ENCODE measurements at places on chromosomes 11 and 22. TPM values are rescaled to one million over a fixed set of nuclear protein-coding genes. Genes with fewer than 3 reads are reported as not detected.

DNA sequence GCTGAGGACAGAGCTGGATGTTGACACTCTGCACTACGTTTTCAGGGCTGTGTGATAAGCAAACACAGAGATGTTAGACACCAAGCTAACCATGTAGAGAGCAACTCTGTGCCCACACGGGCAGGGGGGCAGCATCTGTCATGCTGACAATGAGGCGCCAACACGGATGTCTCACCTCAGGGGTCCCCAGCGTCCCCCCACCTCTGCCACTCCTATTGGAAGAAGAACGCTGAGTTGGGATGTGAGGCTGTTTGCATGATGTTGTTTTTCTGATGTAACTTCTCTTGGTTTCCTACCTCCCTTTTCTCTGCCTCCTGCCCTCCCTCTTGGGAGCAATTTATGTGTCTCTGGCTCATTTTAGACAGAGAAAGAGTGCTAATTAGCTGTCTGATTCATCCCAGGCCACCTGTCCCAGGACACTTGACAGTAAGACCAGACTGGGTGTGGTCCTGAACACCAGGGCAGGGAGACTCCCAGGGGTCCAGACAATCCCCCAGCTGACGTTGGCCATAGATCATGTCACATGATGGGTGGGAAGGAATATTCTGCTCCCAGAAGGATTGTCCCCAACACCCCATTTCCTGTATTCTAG, 89.2 kb upstream of the NCAM1 start:
- H3K36me3 ChIP-seq = no peaks in the 10 kb centered on the region
- no peak overlapping the region for H3K27ac ChIP-seq
- no peaks in the 10 kb centered on the region for H3K4me1 ChIP-seq
- H3K4me3 ChIP-seq = no peak overlapping the region
- DNase-seq = no peak

DNA sequence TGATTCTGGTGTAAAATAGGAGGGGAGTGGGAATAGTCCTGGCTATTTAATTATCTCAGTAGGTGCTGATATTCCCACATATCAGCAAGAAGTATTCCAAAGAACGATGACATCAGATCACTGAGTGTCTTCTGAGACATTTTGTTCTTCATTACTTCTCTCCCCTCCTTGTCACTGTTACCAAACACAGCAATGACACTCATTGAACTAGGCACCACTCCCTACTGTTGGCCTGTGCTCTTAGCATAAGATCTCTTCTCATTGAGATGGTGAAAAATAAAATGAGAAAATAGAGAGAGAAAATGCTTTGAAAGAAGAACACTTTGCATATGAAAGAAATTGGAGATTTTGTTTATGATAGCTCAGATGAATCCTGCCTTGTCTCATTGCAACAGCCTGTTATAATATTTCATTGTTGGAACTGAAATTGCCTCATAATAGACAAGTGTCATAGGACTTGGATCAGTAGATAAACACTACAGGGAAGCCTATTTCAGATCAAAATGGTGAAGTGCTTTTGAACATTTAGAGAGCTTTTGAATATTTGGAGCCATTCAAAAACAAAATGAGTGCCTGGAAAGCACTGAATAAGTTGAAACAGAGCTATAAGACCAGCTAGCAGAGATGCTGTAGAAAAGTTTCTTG, 11.3 kb upstream of the ETS1 start:
- no peak overlapping the region for H3K27ac ChIP-seq
- H3K4me3 ChIP-seq = no peak overlapping the region
- no peaks in the 10 kb centered on the region for H3K27me3 ChIP-seq
- H3K4me1 ChIP-seq = peaks cover 39% of the 10 kb centered on the region

- no peak overlapping the region for H3K4me3 ChIP-seq
- DNase-seq = no peak
- H3K36me3 ChIP-seq = peaks cover 6% of the 10 kb centered on the region
- no peak overlapping the region for H3K27ac ChIP-seq
- H3K27me3 ChIP-seq = peaks cover 17% of the 10 kb centered on the region
- H3K4me1 ChIP-seq = peaks cover 8% of the 10 kb centered on the region
Measured at GRCh38 chr11:36427876-36428275, 82.2 kb downstream of the TRAF6 start.

DNA sequence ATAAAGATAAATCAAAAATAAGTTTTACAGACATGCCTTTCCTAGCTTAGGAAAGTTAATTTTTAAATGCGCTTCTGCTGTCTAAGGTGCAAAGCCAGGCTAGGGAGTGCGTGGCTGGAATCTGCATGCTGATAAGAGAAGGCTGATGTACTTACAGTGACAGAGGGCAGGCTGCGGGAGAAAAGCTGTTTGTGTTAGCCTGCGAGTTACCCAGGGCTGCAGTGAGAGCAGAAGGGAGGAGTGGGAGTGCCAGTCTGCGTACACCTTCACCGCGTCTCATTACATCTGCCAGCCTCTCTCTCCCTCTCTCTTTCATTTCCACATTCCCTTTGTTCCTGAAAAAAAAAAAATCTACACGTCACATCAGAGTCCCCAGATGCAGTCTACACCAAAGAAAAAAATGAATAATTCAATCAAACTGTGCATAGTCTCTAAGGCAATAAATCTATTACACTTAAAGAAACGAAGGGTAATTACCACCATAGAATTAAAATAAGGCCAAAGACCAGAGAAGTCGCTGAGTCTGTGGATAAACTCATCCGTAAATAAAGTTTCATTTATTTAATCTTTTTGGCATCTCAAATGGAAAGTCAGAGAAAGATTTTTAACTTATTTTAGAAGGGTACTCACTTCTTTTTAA, 126.4 kb upstream of the C11orf58 start:
- no peak overlapping the region for H3K4me3 ChIP-seq
- no peak for DNase-seq
- no peak overlapping the region for H3K27ac ChIP-seq
- peaks cover 17% of the 10 kb centered on the region for H3K4me1 ChIP-seq

GRCh38 chr11:8222820-8223512, 40.7 kb downstream of the LMO1 start:
- H3K36me3 ChIP-seq = no peaks in the 10 kb centered on the region
- H3K4me3 ChIP-seq = no peak overlapping the region
- H3K4me1 ChIP-seq = no peaks in the 10 kb centered on the region
- H3K27me3 ChIP-seq = no peaks in the 10 kb centered on the region
- H3K27ac ChIP-seq = no peak overlapping the region

GRCh38 chr11:2533587-2534133, 88.9 kb downstream of the KCNQ1 start:
- peak overlapping the region; percentile 40 for H3K27ac ChIP-seq
- no peaks in the 10 kb centered on the region for H3K36me3 ChIP-seq
- peaks cover 18% of the 10 kb centered on the region for H3K4me1 ChIP-seq
- DNase-seq = peak; percentile 65

- H3K27ac ChIP-seq = peak overlapping the region; percentile 34
- DNase-seq = no peak
- peaks cover 27% of the 10 kb centered on the region for H3K4me1 ChIP-seq
Measured at GRCh38 chr11:72418834-72419560, 15.3 kb downstream of the CLPB start.

DNA sequence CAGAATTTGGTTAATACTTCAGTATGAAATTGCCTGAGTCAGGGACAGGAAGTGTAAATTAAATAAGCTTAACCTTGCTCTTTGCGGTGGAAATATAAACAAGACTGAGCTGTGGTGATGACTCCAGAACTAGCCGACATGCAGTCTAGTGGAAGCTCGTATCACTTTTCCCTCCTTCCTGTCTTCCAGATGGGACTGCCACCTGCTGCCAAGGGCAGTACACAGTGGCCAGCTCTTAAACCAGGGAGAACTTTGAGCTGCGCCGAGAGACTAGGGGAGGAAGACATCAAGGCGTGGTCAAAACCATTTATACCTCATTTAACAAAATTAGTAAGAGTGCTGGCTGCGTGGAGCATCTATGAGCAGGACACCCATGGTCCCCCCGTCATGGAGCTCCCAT, 31.3 kb upstream of the CTTN start:
- DNase-seq = no peak
- peaks cover 3% of the 10 kb centered on the region for H3K27me3 ChIP-seq
- peaks cover 34% of the 10 kb centered on the region for H3K4me1 ChIP-seq
- H3K27ac ChIP-seq = no peak overlapping the region
- peaks cover 49% of the 10 kb centered on the region for H3K36me3 ChIP-seq

- no peak overlapping the region for H3K4me3 ChIP-seq
- DNase-seq = no peak
- no peaks in the 10 kb centered on the region for H3K4me1 ChIP-seq
- no peaks in the 10 kb centered on the region for H3K36me3 ChIP-seq
- no peak overlapping the region for H3K27ac ChIP-seq
Measured at GRCh38 chr11:96484361-96484760, 94.5 kb downstream of the JRKL start.

GRCh38 chr22:46069521-46070214, 80.7 kb upstream of the PPARA start:
- H3K4me1 ChIP-seq = peaks cover 40% of the 10 kb centered on the region
- peak overlapping the region; percentile 82 for H3K4me3 ChIP-seq
- peak overlapping the region; percentile 85 for H3K27ac ChIP-seq
- H3K27me3 ChIP-seq = no peaks in the 10 kb centered on the region

- no peak for DNase-seq
- no peaks in the 10 kb centered on the region for H3K36me3 ChIP-seq
- no peak overlapping the region for H3K27ac ChIP-seq
- H3K4me1 ChIP-seq = no peaks in the 10 kb centered on the region
- no peak overlapping the region for H3K4me3 ChIP-seq
Measured at GRCh38 chr22:25930083-25930482, 188.1 kb downstream of the MYO18B start.

DNA sequence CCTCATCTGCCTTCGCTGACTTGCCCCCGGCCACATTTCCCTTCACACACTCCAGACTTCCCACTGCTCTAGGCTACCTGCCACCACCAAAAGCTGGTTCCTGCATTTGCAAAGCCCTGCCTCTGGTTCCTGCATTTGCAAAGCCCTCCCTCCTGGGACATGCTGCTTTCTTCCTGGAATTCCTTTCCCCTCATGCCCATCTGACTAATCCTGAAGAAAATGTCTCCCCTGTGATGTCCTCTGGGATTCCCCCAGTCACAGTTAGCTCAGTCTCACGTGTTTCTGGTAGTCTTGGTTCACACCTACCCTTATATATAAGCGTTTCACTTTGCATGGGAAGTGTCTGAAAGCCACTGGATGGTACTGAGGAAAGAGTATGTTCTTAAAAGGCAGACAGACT, 206.9 kb downstream of the DBX1 start:
- H3K27ac ChIP-seq = no peak overlapping the region
- peaks cover 14% of the 10 kb centered on the region for H3K4me1 ChIP-seq
- no peaks in the 10 kb centered on the region for H3K36me3 ChIP-seq
- peaks cover 14% of the 10 kb centered on the region for H3K27me3 ChIP-seq
- no peak for DNase-seq
- no peak overlapping the region for H3K4me3 ChIP-seq

DNA sequence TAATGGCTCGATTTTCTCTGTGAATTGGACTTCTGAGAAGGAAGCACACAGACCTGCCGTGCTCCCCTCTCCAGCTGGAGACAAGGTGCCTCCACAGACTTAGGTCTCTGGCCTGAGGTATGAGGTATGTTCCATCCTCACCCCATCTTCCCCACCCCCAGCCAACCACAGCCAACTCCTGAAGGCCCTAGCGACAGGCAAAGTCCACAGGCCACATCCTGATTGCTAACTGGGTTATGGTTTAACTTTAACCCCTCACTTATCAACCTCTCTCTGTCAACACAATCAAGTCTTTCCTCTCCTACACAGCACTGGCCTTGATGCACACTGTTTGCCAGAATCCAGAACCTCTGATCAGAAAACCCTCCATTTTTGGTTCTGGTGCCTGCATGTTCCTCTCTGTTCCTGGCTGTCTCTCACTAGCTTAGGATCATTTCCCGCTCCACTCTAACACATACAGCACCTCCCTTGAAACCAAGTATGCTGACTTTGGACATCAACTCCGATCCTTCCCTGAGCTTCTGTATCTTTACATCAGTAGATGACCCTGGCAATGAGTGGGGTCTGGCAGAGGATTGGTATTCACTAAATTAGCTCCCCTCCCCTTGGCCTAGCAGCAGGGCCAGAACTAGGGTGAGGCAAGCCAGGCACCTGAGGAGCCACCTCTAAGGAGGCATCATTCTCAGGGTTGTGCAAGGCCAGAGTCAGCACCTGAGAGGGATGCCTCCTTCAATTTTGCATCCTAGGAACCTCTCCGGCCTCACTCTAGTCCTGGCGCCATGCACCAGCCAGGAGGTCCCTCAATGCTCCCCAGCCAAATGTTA, 22.0 kb downstream of the JAML start:
- H3K4me1 ChIP-seq = peaks cover 39% of the 10 kb centered on the region
- peaks cover 26% of the 10 kb centered on the region for H3K36me3 ChIP-seq
- H3K4me3 ChIP-seq = no peak overlapping the region
- no peak overlapping the region for H3K27ac ChIP-seq
- peak; percentile 67 for DNase-seq

DNA sequence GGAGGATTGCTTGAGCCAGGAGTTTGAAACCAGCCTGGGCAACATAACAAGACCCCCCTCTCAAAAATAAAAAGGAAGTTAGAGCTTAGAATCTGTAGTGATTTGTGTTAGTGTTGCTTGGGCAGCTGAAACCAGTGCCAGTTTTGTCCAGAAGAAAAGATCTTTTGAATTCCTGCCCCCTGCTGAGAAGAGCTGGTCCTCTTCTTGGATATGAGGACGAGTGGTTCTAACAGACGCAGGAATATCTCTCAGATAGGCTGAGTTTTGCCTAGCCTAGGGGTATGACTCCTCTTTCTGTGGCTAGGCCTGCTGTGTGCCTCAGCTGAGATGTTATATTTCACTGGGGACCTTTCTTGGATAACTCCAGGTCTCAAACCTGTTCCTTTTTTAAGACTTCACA, 102.8 kb downstream of the STIM1 start:
- H3K36me3 ChIP-seq = peaks cover 16% of the 10 kb centered on the region
- no peaks in the 10 kb centered on the region for H3K27me3 ChIP-seq
- no peak overlapping the region for H3K4me3 ChIP-seq
- peaks cover 67% of the 10 kb centered on the region for H3K4me1 ChIP-seq
- no peak overlapping the region for H3K27ac ChIP-seq
- no peak for DNase-seq

XKR3 gene
- not detected for total RNA-seq

MAP6 gene
- total RNA-seq = not detected

ANO1 gene
- not detected for total RNA-seq

ZBTB44 gene
- 43.2 TPM for total RNA-seq

DAGLA gene
- 0.22 TPM for total RNA-seq

RBM14 gene
- 162 TPM for total RNA-seq

PDE2A gene
- 0.37 TPM for total RNA-seq

INPPL1 gene
- total RNA-seq = 69.5 TPM

FUT4 gene
- total RNA-seq = 6.2 TPM

OR11H1 gene
- not detected for total RNA-seq

E2F8 gene
- 16.2 TPM for total RNA-seq
